H1 (cell line): ENCODE measurements at places on chromosomes 2 and 18.

- no peak for DNase-seq
- H3K27ac ChIP-seq, result no peak overlapping the region
- no peaks in the 10 kb centered on the region for H3K36me3 ChIP-seq
Observed at GRCh38 chr2:15761910-15762309, 170.2 kb downstream of the DDX1 start.

GRCh38 chr18:64052772-64053171 lies 82.9 kb downstream of the SERPINB8 start:
- H3K27me3 ChIP-seq, result peaks cover 42% of the 10 kb centered on the region
- DNase-seq, result no peak
- H3K27ac ChIP-seq, result no peak overlapping the region

DNA sequence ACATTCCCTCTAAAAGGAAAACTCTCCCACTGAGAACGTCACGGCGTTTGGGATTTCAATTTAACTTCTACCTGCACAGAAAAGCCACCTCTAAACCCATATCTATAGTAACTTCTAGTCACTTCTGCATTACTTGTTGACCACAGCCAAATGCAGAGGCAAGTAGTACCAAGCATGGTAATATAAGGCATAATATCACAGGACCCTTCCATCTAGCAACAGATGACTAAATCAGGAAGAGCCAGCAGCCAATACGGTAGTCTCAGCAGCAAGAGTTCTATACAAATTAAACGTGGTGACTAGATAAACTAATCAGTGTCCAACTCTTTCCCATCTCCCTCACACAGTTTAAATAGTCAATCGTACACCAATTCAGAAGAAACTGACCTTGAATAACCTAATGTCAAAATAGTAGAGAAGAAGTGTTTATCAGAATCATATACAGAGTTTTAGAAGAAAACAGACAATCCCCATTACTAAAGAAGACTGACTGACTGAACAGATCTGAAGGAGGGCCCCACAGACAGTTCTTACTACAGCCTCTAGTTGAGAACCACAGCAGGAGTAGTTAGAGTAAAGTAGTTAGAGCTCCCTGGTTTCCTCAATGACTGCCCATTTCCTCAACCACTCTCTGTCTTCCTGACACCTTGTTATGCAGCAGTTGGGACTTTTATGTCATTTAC lies 30.0 kb downstream of the MEMO1 start:
- no peaks in the 10 kb centered on the region; the same call in 1 of the 2 replicates for H3K4me1 ChIP-seq
- H3K27me3 ChIP-seq, result no peaks in the 10 kb centered on the region
- no peaks in the 10 kb centered on the region for H3K36me3 ChIP-seq
- no peak for DNase-seq
- no peak overlapping the region for H3K4me3 ChIP-seq

GRCh38 chr18:46156124-46156745 lies 52.0 kb downstream of the HAUS1 start:
- no peak overlapping the region for H3K4me3 ChIP-seq
- DNase-seq, result no peak
- H3K36me3 ChIP-seq, result no peaks in the 10 kb centered on the region
- no peaks in the 10 kb centered on the region for H3K27me3 ChIP-seq
- peaks cover 10% of the 10 kb centered on the region for H3K4me1 ChIP-seq

DNA sequence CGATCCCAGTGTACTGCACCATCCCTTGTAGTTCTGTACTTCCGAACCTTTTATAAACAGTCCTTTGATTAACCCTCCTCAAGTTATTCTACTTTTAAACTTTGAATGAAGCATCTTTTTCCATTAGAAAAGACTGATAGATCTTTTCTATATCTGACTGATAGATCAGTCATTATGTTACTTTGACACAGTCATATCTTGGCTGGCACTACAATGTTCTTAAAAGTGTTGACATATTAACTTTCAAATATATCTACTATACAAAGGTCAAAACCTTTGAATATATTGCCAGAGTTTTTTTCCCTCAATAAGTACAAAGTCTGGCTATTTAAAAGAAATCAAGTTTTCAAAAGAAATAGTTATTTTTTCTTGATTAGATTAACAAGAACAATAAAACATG lies 35.4 kb upstream of the NABP1 start:
- H3K27me3 ChIP-seq, result no peaks in the 10 kb centered on the region
- no peak overlapping the region for H3K4me3 ChIP-seq
- H3K36me3 ChIP-seq, result no peaks in the 10 kb centered on the region
- no peak for DNase-seq
- H3K27ac ChIP-seq, result no peak overlapping the region
- H3K4me1 ChIP-seq, result peaks cover 6% of the 10 kb centered on the region

DNA sequence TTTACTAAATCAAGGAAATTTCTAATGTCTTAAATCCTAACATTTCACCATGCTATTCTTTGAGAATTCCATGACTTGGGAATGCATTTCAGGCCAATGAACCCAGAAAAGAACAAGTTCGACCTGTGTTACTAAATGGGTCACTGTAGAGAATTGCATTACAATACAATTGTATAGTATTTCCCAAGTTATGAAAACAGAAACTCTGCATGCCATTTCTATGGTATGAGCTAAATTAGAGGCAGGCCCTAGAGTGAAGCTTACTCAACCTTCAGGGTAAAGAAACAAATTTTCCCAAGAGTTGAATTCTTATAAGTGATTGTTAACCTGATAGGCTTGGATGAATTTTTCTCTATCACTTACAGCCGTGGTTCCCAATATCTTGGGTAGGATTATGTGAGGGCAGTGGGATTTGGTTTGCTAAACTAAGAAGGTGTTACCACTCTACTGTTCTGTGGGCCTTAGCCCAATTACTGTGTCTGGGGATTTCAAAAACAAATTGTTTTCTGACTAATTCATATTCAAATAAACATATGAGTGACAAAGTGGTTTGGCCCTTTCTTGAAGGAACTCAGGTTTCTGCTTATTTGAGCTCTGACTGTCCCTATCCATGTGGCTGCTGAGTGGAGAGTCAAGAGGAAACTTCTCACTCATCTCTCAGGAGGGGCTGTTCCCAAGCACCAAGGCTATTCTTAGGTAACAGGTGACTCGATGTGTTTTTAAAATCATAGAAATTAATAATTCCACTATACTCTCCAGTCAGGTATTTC lies 11.2 kb upstream of the SERPINB7 start:
- DNase-seq, result no peak
- no peak overlapping the region for H3K27ac ChIP-seq
- no peaks in the 10 kb centered on the region for H3K4me1 ChIP-seq
- no peaks in the 10 kb centered on the region for H3K36me3 ChIP-seq

GRCh38 chr2:140422759-140423158 lies 1642.6 kb upstream of the NXPH2 start:
- no peaks in the 10 kb centered on the region for H3K27me3 ChIP-seq
- no peaks in the 10 kb centered on the region for H3K4me1 ChIP-seq
- no peak overlapping the region for H3K4me3 ChIP-seq
- no peaks in the 10 kb centered on the region for H3K36me3 ChIP-seq

DNA sequence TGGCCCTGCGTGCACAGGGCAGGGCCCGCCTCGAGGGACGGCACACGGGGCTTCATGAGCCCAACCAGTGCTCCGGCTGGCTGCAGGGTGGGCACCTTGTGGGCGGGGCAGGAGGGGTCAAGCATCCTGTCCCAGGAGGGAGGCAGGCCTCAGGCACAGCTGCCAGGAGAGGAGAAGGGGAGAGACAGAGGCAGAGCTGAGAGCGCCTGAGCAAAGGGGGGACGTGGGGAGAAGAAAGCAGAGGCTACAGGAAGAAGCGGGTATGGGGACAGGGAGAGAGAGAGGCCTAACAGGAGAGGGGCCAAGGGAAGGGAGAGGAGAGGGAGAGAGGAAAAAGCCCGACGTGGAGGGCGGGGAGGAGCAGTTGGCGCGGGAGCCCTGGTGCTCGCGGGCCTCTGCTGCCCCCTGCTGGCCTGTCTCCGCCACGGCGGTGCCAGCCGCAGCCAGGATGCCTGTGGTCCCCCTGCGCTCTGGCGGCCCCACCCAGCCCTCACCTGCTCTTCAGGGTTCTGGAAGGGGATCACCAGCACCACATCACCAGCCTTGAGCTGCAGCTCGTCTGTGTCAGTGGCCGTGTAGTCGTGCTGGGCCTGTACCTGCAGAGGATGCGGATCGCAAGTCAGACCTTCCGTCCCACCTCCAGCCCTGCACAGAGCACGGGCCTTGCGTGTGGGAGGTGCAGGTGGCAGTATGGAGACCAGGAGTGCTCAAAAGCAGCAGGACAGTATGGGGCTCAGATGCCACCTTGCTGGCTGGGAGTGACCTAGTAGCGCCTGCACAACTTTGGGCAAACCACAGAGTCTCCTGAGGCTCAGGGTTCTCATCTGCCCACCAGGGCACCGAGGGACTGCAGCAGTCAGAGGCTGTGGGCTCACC lies 56.8 kb downstream of the BIN1 start:
- peak; percentile 41 for DNase-seq
- no peaks in the 10 kb centered on the region; the same call in 1 of the 2 replicates for H3K4me1 ChIP-seq
- H3K36me3 ChIP-seq, result no peaks in the 10 kb centered on the region

DNA sequence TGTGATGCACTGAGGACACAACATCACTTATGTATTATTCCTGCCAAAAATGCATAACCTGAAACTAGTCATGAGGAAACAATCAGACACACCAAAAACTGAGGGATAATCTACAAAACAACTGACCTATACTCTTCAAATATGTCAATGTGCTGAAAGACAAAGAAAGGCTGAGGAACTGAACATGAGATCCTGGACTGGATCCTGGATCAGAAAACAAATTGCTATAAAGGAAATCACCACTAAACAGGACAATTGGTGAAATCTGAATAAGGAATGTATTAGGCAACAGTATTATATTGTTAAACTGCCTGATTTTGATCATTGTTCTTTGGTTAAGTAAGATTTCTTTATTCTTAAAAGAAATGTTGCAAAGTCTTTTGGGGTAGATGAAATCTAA lies 28.8 kb downstream of the CUL3 start:
- no peak overlapping the region for H3K27ac ChIP-seq
- DNase-seq, result no peak
- no peaks in the 10 kb centered on the region for H3K36me3 ChIP-seq
- H3K4me1 ChIP-seq, result peaks cover 5% of the 10 kb centered on the region; the same call in 1 of the 2 replicates
- H3K4me3 ChIP-seq, result no peak overlapping the region
- H3K27me3 ChIP-seq, result no peaks in the 10 kb centered on the region

DNA sequence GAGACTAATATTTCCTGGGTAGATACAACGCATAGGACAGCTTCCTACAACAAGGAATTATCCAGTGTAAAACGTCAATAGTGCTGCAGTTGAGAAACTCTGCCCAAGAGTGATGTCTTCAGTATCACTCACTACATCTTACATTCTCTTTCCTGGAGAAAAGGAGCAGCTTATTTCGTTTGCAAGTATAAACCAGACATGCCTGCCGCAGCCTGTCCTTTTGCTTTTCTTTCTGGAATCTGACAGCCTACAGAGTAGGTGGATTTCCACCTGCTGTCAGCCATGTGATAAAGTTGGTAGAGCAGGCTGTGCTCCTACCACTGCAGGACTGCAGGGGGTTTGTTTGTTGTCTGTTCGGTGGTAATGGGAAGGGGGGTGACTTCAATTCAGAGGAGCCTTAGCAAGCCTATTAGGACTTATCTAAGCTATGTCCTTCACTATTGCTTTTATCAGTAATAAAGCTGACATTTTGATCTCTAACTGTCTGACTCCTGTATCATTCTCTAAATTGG lies 439.1 kb downstream of the GRB14 start:
- peaks cover 4% of the 10 kb centered on the region; the same call in 1 of the 2 replicates for H3K4me1 ChIP-seq
- H3K4me3 ChIP-seq, result no peak overlapping the region
- no peak for DNase-seq
- no peaks in the 10 kb centered on the region for H3K27me3 ChIP-seq
- no peaks in the 10 kb centered on the region for H3K36me3 ChIP-seq

GRCh38 chr18:33755931-33756560 lies 178.0 kb downstream of the ASXL3 start:
- H3K4me1 ChIP-seq, result no peaks in the 10 kb centered on the region
- H3K4me3 ChIP-seq, result no peak overlapping the region
- no peaks in the 10 kb centered on the region for H3K36me3 ChIP-seq
- no peak overlapping the region for H3K27ac ChIP-seq
- H3K27me3 ChIP-seq, result no peaks in the 10 kb centered on the region
- no peak for DNase-seq

GRCh38 chr18:62979176-62979575 lies 263.8 kb downstream of the PHLPP1 start:
- no peak for DNase-seq
- peaks cover 12% of the 10 kb centered on the region for H3K36me3 ChIP-seq
- no peaks in the 10 kb centered on the region for H3K27me3 ChIP-seq
- no peaks in the 10 kb centered on the region for H3K4me1 ChIP-seq

- no peaks in the 10 kb centered on the region for H3K27me3 ChIP-seq
- no peaks in the 10 kb centered on the region; the same call in 1 of the 2 replicates for H3K4me1 ChIP-seq
- no peak overlapping the region for H3K4me3 ChIP-seq
- DNase-seq, result no peak
- H3K36me3 ChIP-seq, result no peaks in the 10 kb centered on the region
Observed at GRCh38 chr2:88658881-88659537, 31.7 kb upstream of the EIF2AK3 start.

- H3K27ac ChIP-seq, result no peak overlapping the region
- H3K4me3 ChIP-seq, result no peak overlapping the region
- H3K36me3 ChIP-seq, result no peaks in the 10 kb centered on the region
Observed at GRCh38 chr2:159449504-159450124, 163.1 kb upstream of the WDSUB1 start.

GRCh38 chr2:43906448-43907109 lies 67.8 kb downstream of the ABCG8 start:
- no peaks in the 10 kb centered on the region for H3K27me3 ChIP-seq
- peaks cover 38% of the 10 kb centered on the region for H3K36me3 ChIP-seq
- H3K27ac ChIP-seq, result no peak overlapping the region
- no peaks in the 10 kb centered on the region for H3K4me1 ChIP-seq

- H3K4me1 ChIP-seq, result peaks cover 21% of the 10 kb centered on the region
- no peak for DNase-seq
- H3K27me3 ChIP-seq, result no peaks in the 10 kb centered on the region
- no peaks in the 10 kb centered on the region for H3K36me3 ChIP-seq
- H3K27ac ChIP-seq, result no peak overlapping the region
Observed at GRCh38 chr2:200348897-200349563, 42.5 kb downstream of the SPATS2L start.

- peak overlapping the region; percentile 38 for H3K4me3 ChIP-seq
- DNase-seq, result no peak
- no peak overlapping the region for H3K27ac ChIP-seq
Observed at GRCh38 chr2:54569745-54570301, 113.7 kb downstream of the SPTBN1 start.

- DNase-seq, result no peak
- H3K27me3 ChIP-seq, result no peaks in the 10 kb centered on the region
- H3K36me3 ChIP-seq, result no peaks in the 10 kb centered on the region
- H3K4me1 ChIP-seq, result peaks cover 4% of the 10 kb centered on the region; the same call in 1 of the 2 replicates
- no peak overlapping the region for H3K27ac ChIP-seq
- H3K4me3 ChIP-seq, result no peak overlapping the region
Observed at GRCh38 chr2:69931832-69932595, 17.1 kb downstream of the MXD1 start.
